ENCODE measurements at places on chromosomes 2 and 18.

- no peak for DNase-seq
These were observed 55.1 kb downstream of the CRIM1 start for GRCh38 chr2:36410681-36411080.

GRCh38 chr2:120303177-120303576, 42.8 kb upstream of the INHBB start:
- DNase-seq, result no peak

GRCh38 chr2:185645529-185645928, 93.1 kb upstream of the FSIP2 start:
- no peak for DNase-seq

- no peak for DNase-seq
These were observed 803 bp upstream of the DES start for GRCh38 chr2:219417374-219417773.

- no peak for DNase-seq
These were observed 1345.8 kb upstream of the LRRTM1 start for GRCh38 chr2:81650048-81650971.

- DNase-seq, result peak; percentile 12
These were observed 76.5 kb downstream of the SFXN5 start for GRCh38 chr2:72994991-72995380.

GRCh38 chr2:74345272-74345943, 2.2 kb upstream of the SLC4A5 start:
- DNase-seq, result no peak

DNA sequence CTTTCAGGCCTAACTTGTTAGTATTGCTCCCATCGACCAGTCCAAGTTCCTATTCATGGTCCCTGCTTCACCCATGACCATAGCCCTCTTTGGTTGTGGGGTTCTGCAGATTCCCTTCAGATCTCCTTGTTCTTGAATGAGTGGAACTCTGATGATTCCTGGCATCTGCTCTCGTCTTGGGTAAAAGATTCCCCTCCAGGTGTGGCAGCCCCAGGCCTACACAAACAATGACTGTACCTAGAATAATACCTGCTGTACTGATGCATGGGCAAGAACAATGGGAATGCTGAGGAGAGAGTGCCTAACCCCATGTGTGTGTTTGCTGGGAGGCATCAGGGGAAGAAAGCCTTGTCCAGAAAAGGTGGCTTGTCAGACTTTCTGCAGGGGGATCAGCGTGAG, 39.2 kb upstream of the MRPL19 start:
- DNase-seq, result no peak
